ENCODE measurements at places on chromosomes 3 and 15.
A peak's percentile ranks its signal among the peaks of the same experiment; 100 is the strongest.

- DNase-seq, result no peak
Observed at GRCh38 chr3:28867836-28868235, 413.0 kb upstream of the RBMS3 start.

DNA sequence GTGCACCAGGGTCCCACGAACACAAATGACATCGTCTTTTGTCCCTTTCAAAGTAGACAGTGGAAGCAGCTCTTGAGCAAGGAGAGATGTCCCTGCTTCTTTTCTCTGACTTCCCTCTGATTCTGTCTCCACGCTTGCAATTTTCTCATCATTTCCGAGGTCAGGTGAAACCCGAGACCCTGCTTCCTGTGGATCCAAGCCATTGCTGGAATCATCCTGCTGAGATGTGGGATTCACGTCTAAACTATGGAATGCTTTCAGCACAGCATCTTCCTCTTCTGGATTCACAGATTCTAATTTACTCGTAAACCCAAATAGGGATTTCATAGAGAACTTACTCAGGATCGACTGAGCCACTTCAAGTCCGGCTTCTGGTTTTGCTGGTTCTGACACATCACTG is 127.1 kb downstream of the FMN1 start:
- DNase-seq, result no peak

DNA sequence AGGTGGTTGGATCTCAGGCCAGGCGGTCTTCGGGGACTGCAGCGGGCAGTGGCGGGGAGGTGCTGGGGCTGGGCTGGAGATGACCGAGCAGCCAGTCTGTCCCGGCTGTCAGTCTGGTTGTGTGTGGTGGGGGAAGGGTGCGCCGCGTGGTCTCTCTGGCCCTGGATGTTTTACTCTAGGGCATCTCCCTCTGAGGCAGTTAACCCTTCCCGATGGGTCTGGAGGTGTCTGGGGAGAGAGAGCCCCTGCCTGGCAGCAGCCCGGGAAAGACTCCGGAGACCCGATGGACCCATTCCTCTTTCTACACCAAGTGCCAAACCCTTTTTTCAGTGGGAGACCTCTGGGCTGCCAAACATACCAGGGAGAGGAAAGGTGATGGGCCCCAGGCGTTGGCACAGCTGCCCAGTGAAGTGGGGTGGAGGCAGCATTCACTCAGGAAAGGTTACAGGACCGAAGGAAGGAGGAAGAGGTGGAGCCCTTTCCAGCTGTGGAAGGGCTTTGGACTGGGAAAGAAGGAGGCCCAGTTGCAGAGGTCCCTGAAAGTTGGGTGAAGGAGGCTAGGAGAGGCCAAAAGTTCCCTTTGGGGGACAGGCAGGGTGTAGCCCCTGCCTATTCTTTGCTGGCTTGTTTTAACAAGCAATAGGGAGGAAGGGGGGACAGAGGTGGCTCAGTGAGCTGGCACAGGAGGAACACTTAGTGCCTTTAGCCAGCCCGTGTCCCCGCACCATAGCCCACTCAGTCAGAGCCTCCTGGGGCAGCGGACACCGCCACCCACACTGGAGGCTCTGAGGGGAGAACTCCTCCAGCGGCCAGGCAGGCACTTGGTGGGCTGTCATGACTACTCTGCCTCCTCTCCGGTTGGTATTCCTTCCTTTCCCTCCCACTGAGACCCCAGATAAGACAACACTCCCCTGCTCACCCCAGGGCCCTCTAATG is 2.7 kb upstream of the BAHD1 start:
- no peak for DNase-seq

GRCh38 chr3:62184559-62184958 is 188.8 kb downstream of the FEZF2 start:
- DNase-seq, result no peak

DNA sequence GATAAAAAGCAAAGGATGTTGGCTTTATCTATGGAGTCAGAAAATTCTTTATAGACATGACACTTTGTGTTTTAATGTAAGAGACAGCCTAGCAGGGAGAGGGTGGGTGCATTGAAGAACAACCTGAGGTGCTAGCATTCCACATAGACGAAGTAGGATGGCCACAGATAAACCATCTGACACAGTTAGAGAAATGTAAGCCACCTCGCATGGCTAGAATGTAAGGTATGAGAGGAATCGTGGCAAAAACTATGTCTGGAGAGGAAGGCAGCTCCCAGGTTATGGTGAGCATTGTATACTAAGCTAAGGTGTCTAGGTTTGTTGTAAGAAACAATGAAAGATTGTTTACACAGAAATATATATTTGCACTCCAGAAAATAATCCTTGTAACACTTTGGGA is 194.0 kb upstream of the SLITRK3 start:
- no peak for DNase-seq

GRCh38 chr15:73792415-73792814 is 39.3 kb upstream of the INSYN1 start:
- DNase-seq, result peak; percentile 10

DNA sequence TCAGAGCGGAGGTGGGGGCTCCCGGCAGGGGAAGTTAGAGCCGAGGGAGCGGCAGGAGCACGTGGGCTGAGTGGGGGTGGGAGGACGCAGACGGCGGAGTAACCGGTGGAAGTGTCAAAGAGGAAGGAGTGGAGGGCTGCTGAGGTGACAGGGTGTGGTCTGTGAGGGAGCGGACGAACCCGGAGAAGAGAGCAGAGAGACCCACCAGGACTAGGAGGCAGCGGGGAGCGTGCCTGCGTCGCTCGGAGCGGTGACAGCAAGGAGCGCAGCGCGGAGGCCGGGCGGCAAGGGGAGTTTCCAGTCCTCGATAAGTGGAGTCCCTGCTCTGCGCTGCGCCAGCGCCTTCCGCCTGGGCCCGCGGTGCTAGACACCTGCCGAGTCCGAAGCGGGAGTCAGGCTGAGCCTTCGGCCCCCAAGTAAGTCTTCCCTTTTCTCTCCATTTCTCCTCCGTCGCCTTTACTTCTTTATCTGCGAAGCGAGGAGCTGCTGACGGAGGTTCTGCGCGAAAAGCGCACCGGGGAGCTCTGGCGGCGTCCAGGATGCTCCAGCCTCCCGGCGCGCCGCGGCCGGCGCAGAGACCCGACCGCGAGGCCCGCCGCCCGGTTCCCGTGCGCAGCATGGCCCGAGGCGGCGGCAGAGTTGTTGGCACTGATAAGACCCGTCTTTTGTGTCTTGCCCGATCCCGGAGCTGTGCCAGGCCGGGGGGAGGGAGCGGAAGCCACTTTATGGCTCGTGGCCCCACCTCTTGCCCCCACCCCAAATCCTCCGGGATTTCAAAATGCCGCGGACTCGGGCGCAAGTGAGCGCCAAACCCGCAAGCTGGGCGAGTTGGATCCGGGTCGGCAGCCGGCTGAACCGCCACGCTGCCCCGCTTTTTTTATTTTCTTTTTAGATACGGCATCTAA is 533.0 kb upstream of the SEMA6D start:
- DNase-seq, result no peak

DNA sequence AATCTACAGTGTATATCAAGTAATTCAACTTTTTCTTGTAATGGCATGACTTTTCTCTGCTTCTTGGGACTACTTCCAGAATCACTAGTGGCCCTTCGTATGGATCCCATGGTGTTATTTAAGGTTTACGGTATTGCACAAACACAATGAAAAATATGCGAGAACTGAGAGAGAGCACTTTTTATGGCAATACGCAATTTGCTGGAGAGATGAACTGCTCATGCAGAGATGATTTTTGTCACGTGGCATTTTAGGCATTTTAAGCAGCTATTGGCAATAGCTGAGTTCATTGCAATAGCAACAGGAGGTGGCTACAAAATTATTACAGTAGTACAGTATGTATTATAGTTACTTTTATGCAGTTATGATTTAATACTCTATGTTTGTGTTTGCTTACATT is 294.0 kb downstream of the UBE2E2 start:
- DNase-seq, result no peak

- no peak for DNase-seq
Observed at GRCh38 chr3:51967384-51968169, at the start of gene PCBP4. PCBP4 (minus strand) TSS chr3:51967454; CDS start chr3:51961240, 6,214 bp downstream.

GRCh38 chr3:80010021-80010571 is 242.3 kb upstream of the ROBO1 start:
- no peak for DNase-seq

DNA sequence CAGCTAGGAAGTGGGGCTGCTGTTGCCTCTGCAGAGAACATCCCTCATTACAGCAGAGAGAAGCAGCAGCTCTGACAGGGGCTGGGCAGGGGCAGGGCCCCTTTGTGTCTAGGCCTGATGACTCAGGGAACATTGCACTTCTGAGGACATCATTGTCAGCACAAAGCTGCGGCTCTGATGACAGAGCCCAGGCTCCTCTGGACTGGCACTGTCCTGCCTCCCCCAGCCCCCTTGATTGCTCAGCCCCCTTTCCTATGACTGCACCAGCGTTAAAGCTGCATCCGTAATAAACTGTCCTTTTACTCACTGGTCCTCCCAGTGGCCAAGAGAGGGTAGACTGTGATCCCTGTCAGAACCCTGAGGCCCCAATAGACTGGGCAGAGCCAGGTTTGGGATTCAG is 18.3 kb downstream of the TRH start:
- no peak for DNase-seq

- no peak for DNase-seq
Observed at GRCh38 chr3:181009225-181009624, 19.7 kb upstream of the DNAJC19 start.

GRCh38 chr3:122230174-122230573 is 46.7 kb downstream of the CASR start:
- no peak for DNase-seq

DNA sequence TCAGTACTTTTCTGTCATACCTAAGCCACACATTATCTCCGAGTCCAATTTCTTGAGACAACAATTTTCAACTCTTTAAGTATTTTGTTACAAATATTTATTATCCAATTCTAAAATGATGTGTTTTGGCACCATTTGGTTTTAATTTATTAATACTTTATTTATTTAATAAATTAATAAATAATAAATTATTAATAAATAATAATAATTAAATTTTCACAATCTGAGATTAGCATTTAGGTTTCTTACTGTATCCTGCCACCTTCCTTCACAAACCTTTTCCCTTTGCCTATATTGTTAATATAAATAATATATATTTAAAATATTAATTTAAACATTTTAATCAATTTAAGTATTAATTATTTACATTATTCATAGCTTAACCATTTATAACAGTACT is 23.9 kb downstream of the TMEM207 start:
- no peak for DNase-seq

DNA sequence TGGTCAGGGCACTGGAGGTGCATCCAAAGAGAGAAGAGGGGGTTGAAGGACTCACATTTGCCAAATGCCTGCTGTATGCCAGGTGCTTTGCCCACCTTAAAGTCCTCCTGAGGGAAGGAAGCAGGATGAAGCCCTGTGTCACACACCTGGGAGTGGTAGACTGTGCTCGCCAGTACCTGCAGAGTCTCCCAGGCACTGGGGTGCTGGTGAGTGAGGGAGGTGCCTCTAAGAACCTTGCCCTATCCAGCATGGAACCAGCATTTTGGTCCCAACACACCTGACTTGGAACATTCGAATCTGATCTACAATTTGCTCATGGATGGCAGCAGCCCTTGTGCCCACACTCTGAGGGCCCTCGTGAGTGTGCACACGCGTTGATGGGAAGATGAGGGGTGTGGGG is 76.7 kb downstream of the SEC22A start:
- no peak for DNase-seq

DNA sequence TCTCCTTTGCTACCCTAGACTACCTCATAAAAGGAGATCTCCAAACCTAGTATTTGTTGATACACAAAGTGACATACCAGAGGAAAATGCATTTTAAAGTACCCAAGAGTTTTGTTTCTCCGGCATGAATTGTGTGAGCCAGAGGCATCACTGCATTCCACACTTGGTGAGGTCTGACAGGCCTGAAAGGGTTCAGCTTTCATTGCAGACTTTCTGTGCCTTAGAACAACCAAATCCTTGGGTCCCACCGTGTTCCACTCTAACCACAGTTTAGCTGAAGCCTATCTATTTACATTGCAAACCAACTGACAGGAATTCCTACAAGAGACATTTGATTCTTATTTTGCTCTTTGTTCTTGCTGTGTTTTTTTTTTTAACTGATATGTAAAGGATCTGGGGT is 21.0 kb upstream of the EID1 start:
- no peak for DNase-seq

DNA sequence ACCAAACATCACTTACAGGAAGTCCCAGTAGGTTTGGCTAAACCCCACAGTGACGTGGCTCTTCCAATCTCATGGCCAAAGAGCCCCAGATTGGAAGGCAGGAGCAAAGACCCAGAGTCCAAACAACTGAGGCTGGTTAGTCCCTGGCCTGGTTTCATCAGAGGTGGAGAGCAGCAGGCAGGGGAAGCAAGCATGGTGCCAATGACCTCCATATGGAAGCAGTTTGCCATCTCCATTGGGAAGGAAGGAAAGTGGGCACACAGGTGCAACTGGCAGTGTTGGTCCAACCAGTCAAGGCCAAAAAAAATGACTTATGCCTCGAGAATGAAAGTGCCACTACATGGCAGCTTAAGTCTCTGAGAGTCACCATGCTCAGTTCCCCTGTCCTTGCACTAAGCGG is 175.9 kb downstream of the NTRK3 start:
- DNase-seq, result no peak

GRCh38 chr3:119181765-119182164 is 8.4 kb downstream of the UPK1B start:
- DNase-seq, result no peak

DNA sequence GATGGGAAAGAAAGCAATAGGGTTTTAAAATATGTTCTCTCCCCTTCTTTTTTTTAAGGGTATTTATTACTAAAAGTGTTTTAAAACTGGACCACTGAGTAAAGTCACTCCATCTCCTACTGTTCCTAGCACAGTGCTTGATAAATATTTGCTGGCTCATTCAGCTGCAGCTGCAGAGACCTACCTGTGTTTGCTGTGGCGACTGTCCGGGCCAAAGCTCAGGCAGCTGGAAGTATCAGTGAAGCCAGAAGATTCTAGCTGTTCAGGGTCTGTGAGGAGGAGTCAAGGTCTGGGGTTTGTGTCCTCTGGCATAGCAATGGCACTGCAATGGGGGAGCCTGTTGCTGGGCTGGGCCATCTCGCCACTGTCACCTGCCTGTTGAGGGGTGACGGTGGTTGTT is 109.9 kb downstream of the RPLP1 start:
- no peak for DNase-seq

- no peak for DNase-seq
Observed at GRCh38 chr15:28990390-28990789, 104.6 kb downstream of the APBA2 start.

DNA sequence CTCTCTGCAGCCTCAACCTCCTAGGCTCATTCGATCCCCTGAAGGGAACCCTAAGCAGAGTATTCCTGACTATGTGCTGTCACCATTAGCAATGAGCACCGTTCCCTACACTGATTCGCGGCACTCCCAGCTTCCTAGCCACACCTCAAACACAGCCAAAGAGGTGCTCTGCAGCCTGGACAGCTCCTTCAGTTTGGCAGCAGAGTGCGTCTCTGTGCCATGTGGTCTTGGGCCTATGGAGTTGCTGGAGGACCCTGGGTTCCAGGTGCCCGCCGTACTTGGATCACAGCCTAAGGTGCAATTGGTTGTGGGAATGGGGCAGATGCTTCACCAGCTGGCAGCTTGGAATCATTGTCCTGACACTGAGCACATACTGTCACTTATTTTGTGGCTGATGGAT is 17.3 kb upstream of the IL12A start:
- DNase-seq, result no peak

GRCh38 chr15:46732060-46732459 is 985.2 kb upstream of the SEMA6D start:
- peak; percentile 9 for DNase-seq

Measured in NAMALWA (cell line).